Activated CD8-positive, alpha-beta memory T cell treated with anti-CD3 and anti-CD28 coated beads for 48 hours (primary cell): ENCODE measurements at places on chromosomes 4 and X.

DNA sequence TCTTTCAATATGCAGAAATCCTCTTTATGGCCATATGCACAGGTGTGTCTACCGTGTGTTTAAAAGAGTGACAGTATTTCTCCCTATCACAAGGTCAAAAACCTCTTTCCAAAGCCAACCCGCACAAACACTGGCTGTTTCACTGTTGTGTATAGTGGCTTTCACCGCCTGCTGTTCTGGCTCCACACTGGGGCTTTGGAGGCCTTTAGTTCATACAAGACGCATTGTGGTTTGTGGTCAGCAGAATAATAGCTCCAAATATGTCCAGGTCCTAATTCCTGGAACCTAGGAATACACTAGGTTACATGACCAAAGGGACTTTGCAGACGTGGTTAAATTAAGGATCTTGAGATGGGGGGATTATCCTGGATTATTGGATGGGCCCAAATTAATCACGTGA lies 40.7 kb upstream of the FAM9A start:
- no peak for DNase-seq

DNA sequence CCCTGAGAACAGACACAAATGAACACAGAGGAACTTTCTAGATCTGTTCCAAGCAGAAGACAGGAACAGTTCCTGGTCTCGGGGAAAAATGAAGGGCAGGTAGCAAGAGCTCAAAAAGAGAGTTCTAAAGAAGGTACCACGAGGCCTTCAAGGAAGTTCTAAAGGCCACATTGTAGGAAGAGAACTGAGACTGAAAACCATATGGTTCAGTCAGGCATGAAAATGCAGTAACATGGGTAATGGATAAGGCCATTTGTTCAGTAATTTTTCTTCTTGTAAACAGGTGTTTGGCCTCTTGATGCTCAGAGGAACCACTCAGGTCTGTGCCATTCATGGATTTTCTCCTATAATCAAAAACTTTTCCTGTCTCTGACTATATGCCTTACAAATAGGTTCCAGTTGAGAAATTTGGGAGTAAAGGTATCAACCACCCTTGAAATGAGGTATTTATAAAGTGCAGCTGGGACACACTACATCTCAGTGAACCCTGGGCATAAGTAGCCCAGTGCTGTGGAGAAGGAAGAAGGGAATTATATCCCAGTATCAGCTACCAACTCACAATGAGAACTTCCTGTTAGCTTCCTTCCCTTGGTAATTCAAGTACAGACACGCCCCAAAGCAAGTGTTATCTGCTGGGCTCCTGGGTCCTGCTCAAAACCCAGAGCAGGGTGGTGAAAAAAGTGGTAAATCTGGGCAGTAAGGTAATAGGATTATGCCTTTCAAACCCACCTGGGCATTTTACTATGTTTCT lies 277.9 kb downstream of the KLHL13 start:
- no peak for DNase-seq

- no peak for DNase-seq
Observed at GRCh38 chr4:31620476-31620875, 900.3 kb downstream of the PCDH7 start.

DNA sequence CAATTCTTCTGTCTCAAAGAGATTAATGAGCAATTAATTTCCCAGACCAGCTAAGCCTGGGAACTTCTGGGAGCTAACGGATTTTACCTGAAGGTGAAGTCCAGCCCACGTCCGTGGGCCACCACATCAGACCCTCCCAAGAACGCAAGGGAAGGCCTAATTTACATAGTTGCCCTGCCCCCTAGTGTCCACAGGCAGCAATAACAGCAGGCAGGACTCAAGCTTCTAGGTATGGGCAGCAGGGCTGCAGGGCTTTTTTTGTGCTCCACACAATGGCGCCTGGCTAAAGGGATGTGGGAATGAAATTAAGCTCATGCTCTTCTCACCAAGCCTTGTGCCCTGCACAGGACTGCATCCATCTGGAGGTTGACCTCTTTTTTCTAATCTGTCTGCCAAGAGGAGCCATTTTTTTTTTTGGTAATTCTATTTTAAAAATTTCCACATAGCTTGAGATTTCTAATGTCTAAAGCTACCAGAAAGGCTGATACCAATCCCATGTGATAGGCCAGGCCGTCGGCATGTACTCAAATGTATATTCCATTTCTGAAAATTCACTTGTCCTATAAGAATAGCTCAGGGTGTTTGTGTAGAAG lies 111.9 kb upstream of the TMEM164 start:
- no peak for DNase-seq

DNA sequence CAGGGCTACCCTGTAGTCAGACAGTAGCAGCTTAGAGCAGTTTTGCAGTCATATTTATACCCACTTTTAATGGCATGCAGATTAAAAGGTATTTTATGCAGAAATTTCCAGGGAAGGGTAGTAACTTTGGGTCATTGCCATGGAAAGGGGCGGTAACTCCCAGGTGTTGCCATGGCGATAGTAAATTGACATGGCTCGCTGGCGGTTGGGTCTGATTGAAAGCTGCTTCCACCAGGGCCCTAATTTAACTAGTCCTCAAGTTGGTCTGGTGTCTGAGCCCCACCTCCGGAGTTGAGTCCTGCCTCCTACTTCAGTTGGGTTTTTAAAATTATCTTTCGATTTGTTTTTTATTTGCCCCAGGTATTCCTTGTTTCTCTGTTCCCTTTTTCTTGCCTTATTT lies 70.1 kb downstream of the NAA11 start:
- no peak for DNase-seq

DNA sequence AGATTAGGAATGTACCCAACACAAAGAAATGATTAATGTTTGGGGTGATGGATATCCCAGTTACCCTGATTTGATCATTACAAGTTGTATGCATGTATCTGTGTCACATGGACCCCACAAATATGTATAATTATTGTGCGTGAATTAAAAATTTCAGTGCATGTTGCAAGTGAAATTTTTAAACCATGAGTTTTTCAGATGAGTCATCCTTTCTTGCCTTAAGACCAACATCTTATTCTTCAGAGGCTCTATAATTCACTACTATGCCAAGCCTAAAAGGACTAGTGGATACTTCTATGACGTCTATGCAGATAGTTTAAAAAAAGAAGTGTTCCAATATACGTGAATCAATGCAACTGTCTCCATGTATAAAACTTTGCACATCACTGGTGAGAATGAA lies 113.0 kb upstream of the SH3RF1 start:
- no peak for DNase-seq

- DNase-seq: no peak
Observed at GRCh38 chr4:184342167-184342856, 124.6 kb upstream of the ENPP6 start.

DNA sequence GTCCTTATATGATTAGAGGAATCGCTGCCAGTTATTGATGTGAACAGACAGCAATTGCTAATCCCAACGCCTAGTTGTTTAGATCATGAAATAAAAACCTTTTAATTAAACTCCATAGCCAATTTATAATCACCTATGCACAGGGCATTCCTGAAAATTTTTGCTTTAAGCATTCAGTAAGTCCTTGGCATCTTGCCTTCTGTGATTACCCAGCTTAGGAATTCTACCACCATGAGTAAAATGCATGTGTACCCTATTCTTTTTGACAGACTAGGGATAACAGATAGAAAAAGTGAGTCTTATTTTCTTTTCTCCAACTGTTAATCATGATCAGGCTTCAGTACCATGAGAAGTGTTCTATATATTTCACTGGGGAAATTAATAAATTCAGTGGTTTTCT lies 995.3 kb upstream of the GRIA3 start:
- no peak for DNase-seq

DNA sequence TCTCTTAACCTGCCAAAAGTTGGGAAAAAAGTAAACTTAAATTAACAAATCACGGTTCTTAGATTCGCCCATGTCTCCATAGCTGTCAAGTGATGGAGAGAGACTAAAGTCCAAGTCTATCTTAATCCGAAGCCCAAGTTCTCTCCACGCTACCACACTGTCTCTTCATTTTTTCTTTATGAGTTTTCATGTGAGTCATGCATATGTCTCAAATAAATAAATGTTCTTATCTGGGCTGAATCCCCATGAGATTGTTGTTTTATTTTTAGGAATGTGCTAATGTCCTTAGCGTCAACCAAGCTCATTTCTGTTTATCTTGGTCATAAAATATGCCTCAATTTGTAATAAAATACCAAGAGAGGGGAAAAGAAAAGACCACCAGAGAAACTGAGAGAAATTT lies 169.3 kb downstream of the RCHY1 start:
- no peak for DNase-seq

DNA sequence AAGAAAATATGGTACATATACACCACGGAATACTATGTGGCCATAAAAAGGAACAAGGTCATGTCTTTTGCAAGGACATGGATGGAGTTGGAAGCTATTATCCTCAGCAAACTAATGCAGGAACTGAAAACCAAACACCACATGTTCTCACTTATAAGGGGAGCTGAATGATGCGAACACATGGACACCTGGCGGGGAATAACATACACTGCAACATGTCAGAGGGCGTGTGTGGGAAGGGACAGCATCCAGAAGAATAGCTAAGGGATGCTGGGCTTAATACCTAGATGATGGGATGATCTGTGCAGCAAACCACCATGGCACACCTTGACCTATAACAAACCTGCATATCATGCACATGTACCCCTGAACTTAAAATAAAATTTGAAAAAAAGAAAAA lies 19.5 kb upstream of the CNKSR2 start:
- DNase-seq: no peak

GRCh38 chr4:42385516-42385915 lies 11.8 kb upstream of the SHISA3 start:
- no peak for DNase-seq
